Osteocyte (in vitro differentiated cells): ENCODE measurements at places on chromosomes 12 and 14. TPM values are rescaled to one million over a fixed set of nuclear protein-coding genes. Genes with fewer than 3 reads are reported as not detected.

- no peak for DNase-seq
- H3K36me3 ChIP-seq, result no peaks in the 10 kb centered on the region
- H3K4me1 ChIP-seq, result peaks cover 67% of the 10 kb centered on the region
- H3K27me3 ChIP-seq, result no peaks in the 10 kb centered on the region
- H3K4me3 ChIP-seq, result peak overlapping the region; percentile 60
These were observed 60.8 kb downstream of the SAMD4A start for GRCh38 chr14:54627540-54628363.

GRCh38 chr12:67077617-67078016 is 191.5 kb upstream of the CAND1 start:
- no peak for DNase-seq
- H3K27ac ChIP-seq, result no peak overlapping the region
- no peaks in the 10 kb centered on the region for H3K36me3 ChIP-seq
- no peak overlapping the region for H3K4me3 ChIP-seq
- H3K4me1 ChIP-seq, result no peaks in the 10 kb centered on the region
- H3K27me3 ChIP-seq, result peaks cover 45% of the 10 kb centered on the region

DNA sequence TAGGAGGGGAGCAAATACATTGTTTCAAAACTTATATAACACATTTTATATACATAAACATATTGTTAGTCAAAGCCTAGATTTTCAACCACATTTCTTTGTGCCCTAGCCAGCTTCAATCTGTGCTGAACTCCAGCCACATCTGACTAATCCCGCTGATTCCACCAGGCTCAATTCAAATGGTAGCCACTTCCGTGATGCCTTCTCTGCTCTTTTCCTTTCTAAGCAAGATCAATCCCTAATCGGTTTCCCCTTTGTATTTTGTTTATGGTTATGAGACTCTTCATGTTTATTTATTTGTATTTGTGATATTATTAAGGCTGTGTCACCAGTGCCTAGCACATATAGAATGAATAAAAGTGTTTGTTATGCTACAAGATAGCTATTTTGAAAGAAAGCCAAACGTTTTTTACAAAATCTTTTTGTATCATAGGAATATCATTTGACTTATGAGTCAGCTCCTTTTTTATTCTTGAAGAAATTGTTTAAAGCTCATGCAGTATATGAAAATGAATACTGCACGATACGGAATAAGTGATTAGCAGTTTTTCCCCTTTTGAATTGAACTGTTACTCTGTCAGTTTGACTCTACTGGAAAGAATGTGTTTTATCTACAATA is 110.2 kb downstream of the PLEKHA5 start:
- H3K36me3 ChIP-seq, result no peaks in the 10 kb centered on the region
- no peak for DNase-seq
- peak overlapping the region; percentile 84 for H3K27ac ChIP-seq
- H3K4me3 ChIP-seq, result peak overlapping the region; percentile 2
- no peaks in the 10 kb centered on the region for H3K27me3 ChIP-seq

GRCh38 chr12:15547691-15548090 is 225.4 kb downstream of the PTPRO start:
- peaks cover 8% of the 10 kb centered on the region for H3K4me1 ChIP-seq
- no peak overlapping the region for H3K4me3 ChIP-seq
- no peak overlapping the region for H3K27ac ChIP-seq
- no peaks in the 10 kb centered on the region for H3K27me3 ChIP-seq

DNA sequence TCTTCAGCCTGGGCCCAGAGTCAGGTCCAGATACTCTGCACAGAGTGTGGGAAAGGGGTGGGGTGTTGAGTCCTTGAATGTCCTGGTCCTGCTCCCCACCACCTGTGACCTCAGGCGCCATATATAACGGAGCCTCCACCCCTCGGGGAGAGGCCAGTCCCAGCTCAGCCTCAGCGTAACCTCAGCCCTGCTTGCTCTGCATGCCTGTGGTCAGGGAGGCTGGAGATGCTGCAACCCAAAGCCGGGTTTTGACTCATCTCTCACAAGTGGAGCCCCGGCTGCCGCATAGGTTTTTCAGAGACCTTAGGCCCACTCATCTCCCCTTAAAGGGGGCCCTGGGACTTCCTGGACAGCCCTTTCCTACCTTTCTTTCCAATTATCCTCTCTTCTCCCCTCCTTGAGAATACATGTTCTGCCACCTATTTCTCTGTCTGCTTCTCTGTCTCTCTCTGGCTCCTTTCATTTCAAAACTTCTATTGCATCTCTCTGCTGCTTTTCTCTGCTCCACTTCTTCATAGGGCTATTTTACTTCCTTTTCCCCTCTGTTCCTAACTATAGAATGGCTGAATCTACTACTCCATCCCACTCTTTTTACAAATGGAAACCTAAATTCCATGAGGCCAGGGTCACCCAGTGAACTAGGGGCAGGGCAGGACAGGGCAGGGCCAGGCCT is 1.2 kb downstream of the ITGB7 start:
- peak overlapping the region; percentile 61 for H3K27ac ChIP-seq
- no peak for DNase-seq
- H3K27me3 ChIP-seq, result no peaks in the 10 kb centered on the region
- peaks cover 8% of the 10 kb centered on the region for H3K36me3 ChIP-seq
- no peak overlapping the region for H3K4me3 ChIP-seq
- peaks cover 20% of the 10 kb centered on the region for H3K4me1 ChIP-seq

DNA sequence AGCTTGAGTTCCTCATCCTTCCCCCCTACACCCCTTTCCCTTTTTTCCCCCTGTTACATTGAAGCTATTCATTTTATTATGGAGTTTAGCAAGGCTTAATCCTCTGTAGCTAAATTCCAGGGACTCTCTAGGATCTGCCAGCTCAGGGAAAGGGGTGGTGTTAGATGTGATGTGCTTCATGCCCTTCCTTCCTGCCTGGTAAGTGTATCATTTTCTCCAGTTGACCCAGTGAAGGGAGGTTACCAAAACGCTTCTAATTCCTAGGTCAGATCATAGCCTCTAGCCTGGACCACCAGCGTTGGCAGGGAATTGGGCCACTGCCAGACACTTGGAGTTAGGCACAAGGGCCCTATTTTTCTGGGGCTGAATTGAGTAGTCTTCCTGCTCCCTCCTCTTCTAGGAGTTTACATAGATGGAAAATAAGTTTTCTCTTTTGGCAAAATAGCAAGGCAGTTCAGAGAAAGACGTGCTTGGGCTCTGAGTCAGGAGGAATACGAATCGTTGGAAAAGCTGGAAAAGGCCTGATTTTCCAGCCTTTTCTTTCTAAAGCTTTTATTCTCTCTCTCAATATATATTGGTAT is 88.3 kb downstream of the NPAS3 start:
- H3K4me3 ChIP-seq, result no peak overlapping the region
- no peak for DNase-seq
- peak overlapping the region; percentile 11 for H3K27ac ChIP-seq
- no peaks in the 10 kb centered on the region for H3K27me3 ChIP-seq

- H3K27me3 ChIP-seq, result peaks cover 23% of the 10 kb centered on the region
- no peak overlapping the region for H3K27ac ChIP-seq
- no peaks in the 10 kb centered on the region for H3K36me3 ChIP-seq
- H3K4me3 ChIP-seq, result no peak overlapping the region
- DNase-seq, result no peak
These were observed 3.1 kb upstream of the GYS2 start for GRCh38 chr12:21607701-21608100.

DNA sequence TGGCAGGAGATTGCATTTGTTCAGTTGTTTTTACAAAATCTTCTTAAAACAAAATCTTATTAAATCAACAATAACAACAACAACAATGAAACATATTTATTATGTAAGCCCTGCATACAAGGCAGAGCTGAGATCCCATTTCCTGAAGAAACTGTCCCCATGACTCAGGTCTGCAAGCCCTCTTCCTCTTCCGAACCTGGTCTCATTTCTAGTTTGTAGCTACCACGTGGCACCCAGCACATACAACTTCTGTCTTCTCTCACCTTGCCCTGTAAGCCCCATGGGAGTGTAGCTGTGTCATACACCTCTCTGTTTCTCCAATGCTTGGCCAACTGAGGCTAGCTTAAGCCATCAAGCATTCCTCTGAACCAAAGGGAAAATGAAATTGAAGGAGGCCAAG is 106.4 kb downstream of the SLC8A3 start:
- no peaks in the 10 kb centered on the region for H3K27me3 ChIP-seq
- DNase-seq, result peak; percentile 36

DNA sequence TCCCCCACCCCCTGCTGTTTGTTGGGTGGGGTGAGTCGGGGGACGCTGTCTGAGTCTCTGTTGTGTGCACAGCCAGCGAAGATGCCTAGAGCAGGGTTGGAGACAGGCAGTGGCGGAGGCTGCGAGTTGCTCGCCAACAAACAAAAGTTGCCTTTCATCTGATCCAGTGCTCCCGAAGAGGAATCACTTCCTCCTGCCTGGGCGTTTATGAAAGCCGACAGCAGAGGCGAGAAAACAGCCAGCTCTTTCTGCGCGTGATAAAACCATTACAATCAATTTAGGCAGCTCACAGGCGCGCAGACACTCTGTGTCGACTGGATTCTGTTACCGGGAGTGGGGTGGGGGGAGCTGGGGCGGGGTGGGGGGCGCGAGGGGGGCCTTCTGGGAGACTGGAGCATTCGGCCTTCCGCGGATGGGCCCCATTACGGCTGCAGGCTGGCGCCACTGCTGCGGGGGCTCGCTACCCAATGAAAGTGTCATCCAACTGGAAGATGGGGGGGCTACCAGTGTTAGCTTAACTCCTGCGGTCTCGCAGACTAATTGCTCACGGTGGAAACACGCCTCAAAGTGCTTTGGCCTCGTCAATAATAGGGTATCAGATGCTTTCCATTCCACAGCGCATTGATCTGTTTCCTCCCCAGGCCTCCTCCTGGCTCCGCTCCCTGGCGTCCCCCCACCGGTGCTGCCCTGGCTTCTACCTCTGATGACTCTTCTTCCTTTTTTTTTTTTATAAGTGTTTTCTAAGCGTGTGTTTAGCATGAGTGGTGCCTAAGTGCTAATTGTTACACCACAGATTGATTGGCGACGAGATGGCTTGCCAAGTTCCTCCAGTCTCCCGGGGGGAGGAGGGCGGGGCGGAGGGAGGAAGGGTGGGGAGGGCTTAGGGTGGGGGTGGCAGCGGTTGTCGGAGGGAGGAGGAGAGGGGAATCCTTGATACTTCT is 678.4 kb downstream of the MED13L start:
- H3K27ac ChIP-seq, result no peak overlapping the region
- no peak overlapping the region for H3K4me3 ChIP-seq
- no peaks in the 10 kb centered on the region for H3K36me3 ChIP-seq
- no peaks in the 10 kb centered on the region for H3K4me1 ChIP-seq
- no peak for DNase-seq

Gene LGALS3
- 90.8 and 91.0 TPM in 2 replicates for total RNA-seq

Gene FERMT2
- total RNA-seq, result 302 and 304 TPM in 2 replicates

Gene CLEC4D
- total RNA-seq, result not detected in 2 replicates

Gene CCNT1
- 32.9 and 33.8 TPM in 2 replicates for total RNA-seq
